ENCODE measurements at places on chromosomes 7 and 10.

DNA sequence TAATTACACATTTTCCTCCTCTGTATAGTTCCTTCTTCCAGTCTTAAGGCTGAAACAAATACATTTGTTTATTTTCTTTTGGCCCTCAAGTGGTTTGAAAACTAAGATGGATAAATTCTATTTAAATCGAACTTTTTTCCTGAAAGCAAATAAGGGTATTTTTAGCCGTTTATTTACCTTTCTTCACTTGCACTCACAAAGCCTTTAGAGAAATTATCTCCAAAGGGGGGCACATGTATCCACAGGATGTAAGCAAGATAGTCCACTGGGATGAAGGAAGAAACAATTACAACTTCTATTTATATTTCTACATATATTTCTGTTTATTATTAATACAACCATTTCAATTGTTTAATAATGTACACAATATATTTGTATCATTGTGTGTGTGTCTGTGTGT, 10.2 kb downstream of the CPA4 start:
- DNase-seq = no peak

DNA sequence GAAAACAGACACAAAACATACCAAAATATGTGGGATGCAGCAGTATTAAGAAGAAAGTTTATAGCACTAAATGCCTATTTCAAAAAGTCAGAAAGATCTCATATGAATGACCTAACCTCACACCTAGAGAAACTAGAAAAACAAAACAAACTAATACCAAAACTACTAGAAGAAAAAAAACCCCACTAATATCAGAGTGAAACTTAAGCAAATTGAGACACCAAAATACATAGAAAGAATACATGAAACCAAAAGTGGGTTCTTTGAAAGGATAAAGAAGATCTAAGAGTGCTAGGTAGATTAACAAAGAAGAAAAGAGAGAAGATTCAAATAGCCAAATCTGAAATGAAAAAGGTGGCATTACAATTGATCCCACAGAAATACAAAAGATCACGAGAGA, 494.1 kb downstream of the SH2D4B start:
- DNase-seq = no peak

- no peak for DNase-seq
Measured at GRCh38 chr7:9711259-9711918, 1262.3 kb upstream of the PHF14 start.

DNA sequence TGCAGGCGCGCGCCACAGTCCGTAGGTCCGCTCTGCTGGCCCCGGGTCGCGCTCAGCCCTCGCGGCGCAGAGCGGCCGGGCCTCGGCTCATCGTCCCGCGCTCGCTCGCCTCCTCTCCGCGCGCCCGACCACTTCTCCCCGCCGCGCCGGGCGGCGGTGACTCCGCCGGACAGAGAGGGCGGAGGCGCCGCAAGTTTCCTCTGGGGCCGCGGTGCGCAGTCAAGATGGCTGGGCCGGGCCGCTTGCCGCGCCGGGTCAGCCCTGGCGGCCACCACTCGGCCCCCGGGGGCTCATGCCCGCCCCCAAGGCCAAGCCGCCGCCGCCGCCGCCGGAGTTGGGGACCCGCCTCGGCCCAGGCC, 441 bp downstream of the FZD8 start:
- DNase-seq = no peak

GRCh38 chr7:150936018-150936417, 42.1 kb downstream of the KCNH2 start:
- DNase-seq = no peak

- DNase-seq = no peak
Measured at GRCh38 chr7:119596651-119597050, 676.3 kb upstream of the KCND2 start.

DNA sequence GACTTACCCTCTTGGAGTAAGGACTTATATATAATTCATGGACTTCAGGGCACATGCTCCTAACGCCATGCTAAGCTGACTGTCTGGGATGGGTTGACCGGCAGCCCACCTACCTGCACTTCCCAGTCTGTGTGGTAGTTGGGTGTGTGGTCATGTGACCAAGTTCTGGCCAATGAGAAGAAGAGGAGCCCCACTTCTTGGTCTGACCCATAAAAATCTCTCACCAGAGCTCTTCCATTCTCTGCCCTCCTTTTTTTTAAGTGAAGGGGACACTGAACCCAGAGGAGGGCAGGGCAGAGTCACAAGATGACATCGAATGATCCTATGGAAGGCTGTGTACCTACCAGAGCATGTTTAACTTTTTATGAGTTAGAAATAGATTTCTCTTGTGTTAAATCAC, 370.1 kb downstream of the FRMD4A start:
- DNase-seq = no peak

GRCh38 chr7:77481615-77482014, 55.5 kb upstream of the PTPN12 start:
- no peak for DNase-seq

- DNase-seq = peak; percentile 48
Measured at GRCh38 chr7:107856806-107857540, 34.0 kb upstream of the DLD start.

GRCh38 chr7:139720705-139721231, 57.0 kb downstream of the HIPK2 start:
- no peak for DNase-seq

- no peak for DNase-seq
Measured at GRCh38 chr10:71262027-71262426, 49.7 kb downstream of the UNC5B start.

DNA sequence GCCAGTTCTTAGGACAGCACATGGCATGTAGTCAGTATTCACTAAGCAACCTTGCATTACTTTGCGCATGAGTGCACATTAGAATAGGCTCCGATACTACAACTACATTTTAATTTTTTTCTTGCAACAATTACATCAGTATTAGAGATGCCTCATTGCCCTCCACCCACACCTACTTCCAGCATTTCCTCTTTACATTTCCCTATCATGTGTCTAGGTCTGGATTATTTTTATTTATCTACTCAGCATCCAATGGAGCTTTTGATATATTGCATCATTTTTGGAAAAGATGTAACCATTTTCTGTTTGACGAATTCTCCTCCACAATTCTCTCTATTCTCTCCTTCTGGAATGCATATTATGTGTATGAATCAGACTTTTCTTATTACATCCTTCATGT, 258.2 kb upstream of the GLI3 start:
- no peak for DNase-seq

- DNase-seq = no peak
Measured at GRCh38 chr7:42457663-42458062, 220.7 kb upstream of the GLI3 start.

DNA sequence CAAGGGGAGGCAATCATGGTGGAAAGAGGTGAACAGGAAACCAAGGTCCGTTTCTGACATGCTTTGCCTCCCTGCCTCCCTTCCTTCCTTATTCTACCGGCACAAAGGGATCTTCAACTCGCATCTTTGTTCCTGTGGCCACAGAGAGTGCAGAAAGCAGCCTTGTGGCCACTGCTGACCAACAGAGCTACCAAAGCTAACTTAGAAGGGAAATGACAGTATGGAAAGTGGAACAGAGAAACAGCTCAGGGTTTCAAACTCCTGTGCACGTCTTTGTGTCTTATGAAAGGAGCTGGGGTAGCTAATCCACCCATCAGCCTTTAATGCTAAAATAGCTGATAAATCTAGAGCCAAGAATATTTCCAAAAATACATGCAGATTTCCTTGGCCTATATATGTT, 588.0 kb downstream of the SORCS1 start:
- no peak for DNase-seq

GRCh38 chr10:123154711-123155505, 706 bp downstream of the BUB3 start:
- peak; percentile 57 for DNase-seq

DNA sequence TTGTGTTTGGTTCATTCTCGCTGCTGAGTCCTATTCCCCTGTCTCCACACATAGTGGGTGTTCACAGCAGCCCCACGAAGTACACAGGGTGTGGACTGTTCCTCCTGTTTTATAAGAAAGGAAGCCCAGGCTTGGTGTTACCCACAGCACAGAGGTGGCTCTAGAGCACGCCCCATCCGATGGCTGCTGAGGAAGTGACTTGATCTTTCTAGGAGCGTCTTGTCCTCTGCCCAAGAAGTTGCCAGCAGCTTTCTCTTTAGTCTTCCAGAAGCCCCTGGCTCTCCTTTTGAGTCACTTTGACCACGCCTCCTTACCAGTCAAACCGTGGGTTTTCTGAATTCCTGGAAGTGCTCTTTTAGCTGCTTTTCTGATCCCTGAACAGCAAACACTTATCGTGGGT, 94.0 kb downstream of the GRK5 start:
- no peak for DNase-seq

DNA sequence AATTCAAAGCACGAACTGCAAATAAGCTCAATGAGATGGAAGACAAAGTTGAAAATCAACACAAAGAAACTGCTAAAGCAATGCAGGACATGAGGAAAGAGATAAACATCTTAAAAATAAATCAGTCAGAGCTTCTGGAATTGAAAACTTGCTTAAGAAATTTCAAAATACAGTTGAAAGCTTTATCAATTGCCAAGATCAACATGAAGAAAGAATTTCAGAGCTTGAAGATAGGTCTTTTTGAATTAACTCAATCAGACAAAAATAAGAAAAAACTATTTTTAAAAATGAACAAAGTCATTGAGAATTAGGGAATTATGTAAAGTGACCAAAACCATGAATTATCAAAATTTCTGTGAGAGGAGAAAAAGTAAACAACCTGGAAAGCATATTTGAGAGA, 218.1 kb downstream of the CTNNA3 start:
- no peak for DNase-seq

DNA sequence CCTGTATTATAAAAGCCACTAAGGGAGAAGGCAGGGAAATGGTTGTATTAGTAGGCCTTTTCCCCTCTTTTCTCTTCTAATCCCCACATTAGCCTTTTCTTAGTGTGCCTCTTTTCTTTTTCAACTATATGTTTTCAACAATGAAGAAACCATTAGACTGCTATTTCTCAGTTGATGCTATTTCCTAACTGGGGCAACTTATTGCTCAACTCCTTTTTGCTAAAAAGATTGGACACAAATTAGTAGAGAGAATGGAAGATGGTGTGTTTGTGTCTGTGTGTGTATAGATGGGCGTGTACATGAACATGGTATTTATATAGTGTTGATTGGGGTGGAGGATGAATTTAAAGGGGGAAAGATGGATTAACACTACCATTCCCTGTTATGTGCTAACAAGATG, 28.4 kb downstream of the TBC1D12 start:
- DNase-seq = no peak

DNA sequence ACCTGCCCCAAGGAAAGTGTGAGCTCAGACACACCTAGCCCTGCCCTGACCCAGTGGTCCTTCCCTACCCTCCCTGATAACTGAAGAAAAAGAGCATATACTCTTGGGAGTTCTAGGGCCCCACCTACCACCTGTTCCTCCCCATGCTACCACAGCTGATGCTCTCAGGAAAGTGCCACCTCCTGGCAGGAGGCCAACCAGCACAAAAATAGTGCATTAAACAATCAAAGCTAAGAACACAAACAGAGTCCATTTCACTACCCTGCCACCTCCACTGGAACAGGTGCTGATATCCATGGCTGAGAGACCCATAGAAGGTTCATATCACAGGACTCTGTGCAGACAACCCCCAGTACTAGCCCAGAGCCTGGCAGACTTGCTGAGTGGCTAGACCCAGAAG, 288.6 kb upstream of the PHF14 start:
- no peak for DNase-seq

- no peak for DNase-seq
Measured at GRCh38 chr7:24723178-24723530, 34.1 kb downstream of the GSDME start.

DNA sequence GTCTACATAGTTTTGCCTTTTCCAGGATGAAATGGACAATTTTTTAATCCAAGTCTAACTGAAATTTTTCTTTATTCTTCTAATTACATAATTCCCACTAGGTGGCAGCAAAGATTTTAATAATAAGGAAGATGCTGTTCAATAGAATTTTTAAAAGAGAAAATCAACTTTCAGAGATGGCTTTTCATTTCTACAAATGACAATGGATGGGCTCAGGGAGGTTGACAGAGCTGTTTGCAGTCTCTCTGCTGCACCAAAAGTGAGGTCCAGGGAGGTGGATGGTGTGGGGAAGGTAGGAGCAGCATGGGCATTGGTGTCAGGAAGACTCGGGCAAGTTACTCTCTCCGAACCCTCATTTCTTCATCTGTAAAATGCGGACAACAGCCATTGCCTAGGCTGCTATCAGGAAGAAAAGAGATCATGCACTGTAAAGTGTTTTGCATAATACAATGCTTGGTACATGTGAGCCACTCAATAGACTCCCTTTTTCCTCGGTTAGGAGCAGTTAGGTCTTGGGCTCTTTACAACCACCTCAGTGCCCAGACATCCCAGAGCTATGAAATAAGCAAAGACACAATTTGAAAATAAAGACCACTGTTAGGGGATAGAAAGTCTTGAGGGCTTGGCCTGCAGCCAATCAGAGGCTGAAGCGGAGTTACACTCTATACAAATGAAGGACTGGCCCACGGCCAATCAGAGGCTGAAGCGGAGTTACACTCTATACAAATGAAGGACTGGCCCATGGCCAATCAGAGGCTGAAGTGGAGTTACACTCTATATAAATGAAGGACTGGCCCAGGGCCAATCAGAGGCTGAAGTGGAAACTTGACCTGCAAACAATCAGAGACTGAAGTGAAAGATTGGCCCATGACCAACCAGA, 107.1 kb downstream of the ABLIM1 start:
- DNase-seq = peak; percentile 51

- no peak for DNase-seq
Measured at GRCh38 chr7:24905996-24906770, 73.8 kb downstream of the OSBPL3 start.

DNA sequence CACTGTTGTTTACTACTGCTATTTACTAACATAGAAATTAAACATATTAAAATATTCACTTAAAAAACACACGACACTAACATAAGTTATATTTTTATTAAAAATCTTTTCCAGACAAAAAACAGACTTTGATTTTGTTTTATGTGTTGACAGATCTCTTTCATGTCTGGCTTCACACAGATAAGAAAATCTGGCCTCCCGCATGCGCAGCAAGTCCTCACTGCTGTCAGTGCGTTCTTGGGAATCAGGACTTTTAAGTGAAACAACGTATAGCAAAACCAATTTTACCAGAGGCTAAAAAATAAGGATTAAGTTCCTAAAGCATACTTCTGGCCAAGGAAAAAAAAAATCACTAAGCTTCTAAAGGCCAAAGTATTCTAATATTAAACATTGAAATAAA, 1.2 kb upstream of the IDI1 start:
- no peak for DNase-seq

DNA sequence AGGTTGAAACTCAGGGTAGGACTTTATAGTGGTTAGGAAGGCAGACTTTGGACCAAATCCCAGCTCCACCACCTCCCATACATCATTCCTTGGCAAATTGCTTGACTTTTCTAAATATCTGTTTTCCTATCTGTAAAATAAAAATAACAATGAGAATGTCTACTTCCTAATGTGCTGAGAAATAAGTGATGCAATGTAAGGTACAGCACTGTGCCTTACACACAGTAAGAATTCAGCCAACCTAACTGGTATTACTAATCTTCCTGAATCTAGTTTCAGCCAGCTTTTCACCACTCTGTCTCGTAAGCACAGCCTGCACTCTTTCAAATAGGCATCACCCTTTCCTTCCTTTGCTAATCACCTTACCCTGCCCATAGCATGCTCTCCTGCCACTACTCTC, 9.7 kb downstream of the PRLHR start:
- DNase-seq = no peak

GRCh38 chr10:79502561-79503309, 9.6 kb upstream of the EIF5AL1 start:
- DNase-seq = no peak
